Natural killer cell treated with Interleukin-12 subunit alpha and Interleukin-12 subunit beta and Interleukin-15 and Interleukin-18, amount 100 ng/mL, for 72 hours (primary cell): ENCODE measurements at places on chromosomes 11 and 22. TPM values are rescaled to one million over a fixed set of nuclear protein-coding genes. Genes with fewer than 3 reads are reported as not detected.

- DNase-seq, result no peak
Observed at GRCh38 chr11:19345848-19346681, 105.3 kb upstream of the E2F8 start.

GRCh38 chr22:45248832-45249561, 8.3 kb upstream of the KIAA0930 start:
- no peak for DNase-seq

DNA sequence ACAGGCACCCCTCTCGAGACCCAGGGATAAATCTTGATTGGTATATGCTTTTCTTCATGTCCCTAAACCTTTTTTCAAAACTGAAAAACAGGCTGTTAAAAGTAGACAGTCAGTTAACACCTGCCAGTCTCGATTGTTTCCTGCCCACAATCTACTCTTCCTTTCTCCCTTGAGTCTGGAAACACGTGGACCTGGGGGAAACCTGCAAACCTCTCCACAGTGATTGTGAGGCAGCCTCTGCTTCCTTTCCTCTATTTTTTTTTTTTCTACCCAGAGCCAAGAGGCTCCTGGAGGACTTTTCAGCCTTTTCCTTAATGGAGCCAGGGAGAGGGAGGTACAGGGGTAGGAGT, 69.4 kb upstream of the CLMP start:
- DNase-seq, result no peak

DNA sequence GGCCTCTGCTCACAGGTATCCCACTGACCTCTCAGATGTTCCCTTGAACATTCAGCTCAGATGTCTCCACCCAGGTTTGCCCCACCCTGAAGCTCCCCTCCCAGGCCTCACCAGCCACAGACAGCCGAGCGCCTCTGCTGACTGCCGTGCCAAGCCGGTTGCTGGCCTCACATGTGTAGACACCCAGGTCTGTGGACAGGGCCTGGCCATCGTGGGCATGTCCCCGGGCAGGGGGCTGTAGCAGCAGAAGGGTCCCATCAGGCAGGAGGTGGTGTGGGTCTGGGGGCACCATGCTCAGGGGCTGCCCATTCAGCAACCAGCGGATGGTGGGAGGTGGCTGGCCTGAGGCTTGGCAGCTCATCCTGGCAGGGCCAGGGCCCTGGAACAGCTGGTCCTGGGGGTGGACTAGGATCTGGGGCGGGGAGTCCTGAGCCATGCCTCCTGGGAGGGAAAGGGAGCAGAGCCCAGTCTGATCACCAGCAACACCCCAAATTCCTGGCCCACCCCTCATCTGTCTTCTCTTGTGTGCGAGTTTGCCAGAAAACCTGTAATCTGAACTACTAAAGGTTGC, 759 bp downstream of the ROBO4 start:
- no peak for DNase-seq

- DNase-seq, result no peak
Observed at GRCh38 chr11:82899186-82899820, 927 bp downstream of the PRCP start.

- DNase-seq, result no peak
Observed at GRCh38 chr11:119545978-119546915, 123.3 kb upstream of the THY1 start.

Gene MYBPC3
- not detected for total RNA-seq

Gene BTBD18
- not detected for total RNA-seq

Gene TREH
- total RNA-seq, result not detected

GRCh38 chr11:57174656-57175055, 7.1 kb upstream of the LRRC55 start:
- DNase-seq, result no peak

DNA sequence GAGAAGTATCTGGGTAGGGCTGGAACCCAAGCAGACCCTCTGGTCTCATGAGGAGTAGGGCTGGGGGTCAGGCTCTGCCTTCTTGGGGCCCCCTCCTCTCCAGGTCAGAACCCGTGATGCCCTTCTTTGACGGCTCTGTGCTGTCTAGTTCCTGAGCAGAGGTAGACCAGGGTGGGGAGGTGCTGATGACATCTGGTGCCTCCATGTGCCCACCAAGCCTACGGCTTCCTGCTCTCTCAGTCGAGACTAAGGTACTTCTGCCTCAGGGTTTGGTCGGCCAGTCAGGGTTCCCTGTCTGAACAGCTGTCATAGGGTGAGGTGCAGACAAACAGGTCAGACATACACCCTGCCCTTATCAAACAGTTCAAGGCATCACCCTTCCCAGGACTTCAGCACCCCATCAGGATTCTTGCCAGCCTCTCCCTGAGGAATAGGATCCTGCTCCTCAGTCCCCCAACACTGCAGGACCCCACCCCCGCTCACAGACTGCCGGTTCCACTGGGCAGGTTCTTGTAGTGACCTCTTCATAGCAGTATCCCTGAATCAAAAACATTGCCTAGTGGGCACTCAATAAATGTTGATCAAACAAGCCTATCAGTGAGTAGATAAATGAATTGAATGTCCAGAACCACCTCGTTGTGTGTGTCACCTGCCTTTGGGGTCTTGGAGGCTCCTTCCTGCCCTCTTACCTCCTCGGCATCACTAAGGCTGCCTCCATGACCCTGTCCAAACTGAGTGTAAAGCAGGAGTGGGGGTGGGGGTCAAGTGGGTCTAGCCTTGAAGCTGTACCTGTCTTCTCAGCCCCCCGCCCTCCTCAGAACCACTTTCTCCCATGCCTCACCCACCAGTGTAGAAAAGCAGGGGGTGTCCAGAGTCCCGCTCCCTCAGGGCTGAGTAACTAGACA, 158.2 kb downstream of the BUD13 start:
- DNase-seq, result no peak

DNA sequence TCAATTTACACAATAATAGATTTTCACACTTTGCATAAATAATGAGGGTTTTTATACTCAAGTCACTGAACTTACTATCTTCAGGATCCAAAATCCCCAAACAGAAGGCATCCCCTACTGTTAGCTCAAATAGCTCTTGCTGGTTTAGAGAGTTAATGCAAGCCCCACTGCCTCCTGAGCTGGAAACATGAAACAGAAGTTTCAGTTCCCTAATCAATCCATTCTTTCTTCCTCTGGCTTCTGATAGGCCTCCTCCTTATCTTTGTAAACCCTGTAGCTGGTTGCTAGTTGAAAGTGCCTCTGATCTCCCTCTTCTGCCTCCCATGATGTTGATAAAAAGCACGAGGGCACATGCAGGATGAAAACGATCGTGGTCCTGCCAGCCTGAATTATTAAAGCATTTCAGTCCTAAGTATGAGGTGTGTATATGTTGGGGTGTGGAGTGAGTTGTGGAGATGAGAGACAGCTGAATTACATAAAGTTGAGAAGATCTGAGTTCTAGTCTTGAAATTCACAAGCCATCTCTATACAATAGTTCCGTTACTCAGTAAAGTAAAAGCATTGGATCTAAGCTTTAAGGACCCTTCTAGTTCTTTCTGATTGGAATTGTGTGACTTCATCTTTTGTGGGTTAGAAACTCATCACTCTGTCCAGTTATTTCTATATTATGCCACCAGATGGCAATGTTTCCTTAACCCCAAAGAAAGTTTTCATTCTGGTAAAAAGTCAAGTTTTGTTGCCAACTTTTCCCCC, 35.0 kb upstream of the EHF start:
- DNase-seq, result no peak

Gene ARHGAP8
- total RNA-seq, result 0.64 TPM

Gene CADM1
- 1.0 TPM for total RNA-seq

Gene OR8D4
- not detected for total RNA-seq

GRCh38 chr11:107821199-107821927, 37.2 kb downstream of the SLC35F2 start:
- DNase-seq, result no peak

GRCh38 chr11:21411104-21411503, 741.7 kb downstream of the NELL1 start:
- DNase-seq, result no peak

GRCh38 chr11:11308249-11308648, 44.8 kb downstream of the CSNK2A3 start:
- no peak for DNase-seq

GRCh38 chr11:128941573-128942271, 949 bp downstream of the TP53AIP1 start:
- DNase-seq, result no peak

DNA sequence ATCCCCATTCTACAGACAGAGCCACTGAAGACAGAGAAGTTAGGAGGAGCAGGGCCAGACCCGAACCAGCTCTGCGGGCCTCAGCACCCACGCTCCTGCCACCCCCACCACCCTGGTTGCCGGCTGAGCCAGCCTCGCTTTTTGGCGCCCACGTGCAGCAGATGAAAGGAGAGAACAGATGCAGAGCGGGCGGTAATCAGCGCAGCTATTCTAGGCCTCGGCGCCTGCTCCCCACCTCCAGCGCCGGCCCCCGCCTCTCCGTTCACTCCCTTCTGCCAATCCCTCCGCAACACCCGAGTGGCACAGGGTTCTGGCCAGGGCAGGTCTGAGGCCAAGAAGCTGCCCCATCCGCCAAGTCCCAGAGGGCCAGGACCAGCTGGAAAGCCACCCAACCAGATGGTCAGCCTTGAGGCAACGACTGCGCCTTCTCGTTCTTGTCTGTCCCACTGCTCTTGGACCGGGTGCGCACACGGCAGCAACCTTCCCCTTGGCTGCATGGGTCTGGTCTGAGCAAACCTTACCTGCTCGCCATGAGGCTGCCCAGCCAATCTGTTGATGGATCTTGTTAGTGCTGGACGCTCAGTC, 16.8 kb downstream of the DNAL4 start:
- no peak for DNase-seq

- no peak for DNase-seq
Observed at GRCh38 chr11:10941414-10941813, 83.6 kb upstream of the ZBED5 start.

GRCh38 chr11:7969756-7970646, 4.8 kb upstream of the NLRP10 start:
- DNase-seq, result no peak

Gene MMP12
- total RNA-seq, result not detected

DNA sequence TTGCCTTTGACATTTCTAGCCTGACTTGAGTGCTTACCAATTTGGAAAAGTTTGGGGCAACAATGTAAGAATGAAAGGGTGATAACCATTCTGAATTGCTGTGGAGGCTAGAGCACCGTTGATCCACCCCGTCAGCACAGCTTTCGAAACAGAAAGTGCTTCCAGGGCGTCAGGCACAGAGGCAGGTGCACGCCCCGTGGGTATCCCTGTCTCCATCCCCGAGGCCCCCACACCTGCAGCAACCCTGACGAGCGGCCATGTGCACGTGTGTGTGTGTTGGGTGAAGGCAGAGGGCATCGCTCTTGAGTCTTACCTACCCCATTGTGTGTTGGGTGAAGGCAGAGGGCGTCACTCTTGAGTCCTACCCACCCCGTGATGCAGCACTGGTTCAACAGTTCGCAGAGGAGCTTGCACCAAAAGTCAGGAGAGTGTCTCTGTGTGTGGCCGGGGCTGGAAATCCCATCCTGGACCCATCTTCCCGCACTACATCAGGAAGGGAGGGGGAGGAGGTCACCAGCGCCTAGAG, 404.5 kb downstream of the BRD1 start:
- peak; percentile 57 for DNase-seq

Gene CARD18
- not detected for total RNA-seq

DNA sequence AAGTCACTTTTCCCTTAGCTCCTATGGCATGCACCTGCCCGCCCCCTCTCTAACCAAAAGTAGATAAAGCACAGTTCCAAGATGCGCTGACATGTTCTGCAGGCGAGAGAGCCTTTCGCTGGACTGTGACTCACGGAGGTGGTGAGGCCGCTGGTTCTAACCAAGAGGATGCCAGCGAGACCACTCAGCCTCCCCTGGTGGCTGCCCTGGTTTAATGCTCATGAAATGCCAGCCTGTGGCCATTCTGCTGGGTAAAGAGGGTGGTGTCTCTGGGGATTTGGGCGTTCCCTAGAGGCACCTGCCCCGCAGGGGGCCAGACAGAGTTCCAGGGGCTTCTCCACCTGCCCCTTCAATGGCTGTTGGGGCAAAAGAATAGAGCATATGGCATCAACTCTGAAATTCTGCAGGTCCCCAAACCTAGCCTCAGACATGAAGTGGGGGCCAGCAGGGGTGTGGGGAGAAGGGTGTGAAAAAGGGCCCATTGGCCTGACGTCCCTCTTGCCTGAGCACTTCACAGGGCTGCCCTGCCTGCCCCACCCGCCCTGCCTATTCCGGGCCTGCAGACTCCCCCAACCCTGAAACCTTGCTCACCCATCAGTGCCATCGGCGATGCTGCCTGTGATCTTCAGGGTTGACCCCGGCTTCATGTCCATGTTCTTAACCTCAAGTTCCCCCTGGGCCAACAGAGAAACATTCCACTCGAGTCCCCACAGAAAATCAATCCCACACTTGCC, 8.5 kb downstream of the LGALS2 start:
- no peak for DNase-seq

GRCh38 chr22:36334081-36334820, 53.5 kb downstream of the MYH9 start:
- DNase-seq, result no peak

DNA sequence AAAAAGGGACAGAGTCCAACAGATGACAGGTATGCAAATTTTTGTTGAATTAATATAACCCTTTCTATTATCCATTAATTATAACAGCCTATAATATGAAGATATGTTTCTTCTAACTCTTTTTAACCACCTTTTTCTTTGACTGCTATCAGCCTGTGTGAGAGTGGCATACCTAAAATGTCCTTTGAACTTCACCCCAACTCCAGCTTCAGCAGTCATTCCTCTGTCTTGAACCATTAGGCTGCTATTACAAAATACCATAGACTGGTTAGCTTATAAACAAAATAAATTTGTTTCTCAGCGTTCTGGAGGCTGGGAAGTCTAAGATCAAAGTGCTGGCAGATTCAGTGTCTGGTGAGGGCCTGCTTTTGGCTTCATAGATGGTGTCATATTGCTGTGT, 564.6 kb upstream of the FAT3 start:
- no peak for DNase-seq

DNA sequence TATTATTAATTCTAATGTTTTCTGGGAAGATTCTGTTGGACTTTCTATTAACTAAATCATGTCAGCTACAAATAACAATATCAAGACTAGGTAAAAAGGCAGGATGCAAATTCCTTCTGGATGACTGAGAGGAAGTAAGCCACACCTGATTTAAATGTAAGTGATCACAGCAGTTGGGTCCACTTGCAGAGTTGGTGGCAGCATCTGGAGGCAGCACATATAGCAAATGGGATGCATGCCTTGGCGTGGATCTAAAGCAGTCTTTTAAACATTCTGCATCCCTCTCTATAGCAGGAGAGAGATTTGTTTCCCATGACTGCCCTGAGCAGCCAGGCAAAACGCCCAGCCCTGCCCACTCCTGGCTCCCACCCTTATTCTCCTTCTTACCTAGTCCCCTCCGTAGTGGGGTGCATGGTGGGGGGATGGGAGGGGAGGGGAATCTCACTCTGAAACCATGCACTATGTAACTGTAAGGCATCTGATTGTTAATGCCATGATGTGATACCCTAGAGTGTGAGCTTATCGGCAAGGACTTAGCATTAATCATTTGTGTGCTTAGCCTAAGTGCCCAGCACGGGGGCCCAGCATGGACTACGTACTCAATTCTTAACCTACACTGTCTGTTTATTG, 130.3 kb downstream of the EFCAB6 start:
- no peak for DNase-seq

GRCh38 chr22:46739094-46739870, 1.2 kb upstream of the CERK start:
- no peak for DNase-seq

- DNase-seq, result no peak
Observed at GRCh38 chr11:100550912-100551632, 136.0 kb upstream of the ARHGAP42 start.

GRCh38 chr11:132888226-132888625, 644.1 kb downstream of the OPCML start:
- DNase-seq, result no peak

- no peak for DNase-seq
Observed at GRCh38 chr11:2417856-2418692, 17.5 kb downstream of the TSSC4 start.
